ENCODE measurements at places on chromosomes 2 and 18. TPM values are rescaled to one million over a fixed set of nuclear protein-coding genes. Genes with fewer than 3 reads are reported as not detected.

RAB17 gene
- polyA plus RNA-seq, result not detected

LDLRAD4 gene
- polyA plus RNA-seq, result 8.1 TPM

SLC4A5 gene
- 0.13 TPM for polyA plus RNA-seq

DNA sequence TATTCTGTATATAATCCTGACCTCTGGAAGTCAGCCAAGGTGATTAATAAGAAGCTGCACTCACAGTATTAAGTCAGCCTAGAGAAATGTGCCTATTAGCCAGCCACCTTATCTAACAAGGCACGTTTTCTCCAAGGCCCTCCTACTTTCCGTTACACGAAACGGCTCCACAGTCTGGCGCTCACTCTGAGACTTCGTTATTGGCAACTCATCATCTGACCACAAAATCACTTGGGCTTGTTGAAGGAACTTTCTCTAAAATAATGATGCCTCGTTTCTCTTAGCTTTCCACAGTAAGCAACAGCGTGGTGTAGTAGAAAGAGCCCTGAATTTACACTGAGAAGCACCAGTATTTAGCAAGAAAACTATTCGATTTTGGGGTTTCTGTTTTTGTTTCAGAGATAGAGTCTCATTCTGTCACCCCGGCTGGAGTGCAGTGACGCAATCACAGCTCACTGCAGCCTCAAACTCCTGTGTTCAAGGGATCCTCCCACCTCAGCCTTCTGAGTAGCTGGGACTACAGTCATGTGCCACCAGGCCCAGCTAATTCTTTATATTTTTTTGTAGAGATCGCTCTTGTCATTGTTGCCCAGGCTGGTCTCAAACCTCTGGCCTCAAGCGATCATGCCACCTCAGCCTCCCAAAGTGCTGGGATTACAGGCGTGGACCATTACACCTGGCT lies 53.6 kb upstream of the SLC14A1 start:
- peaks cover 48% of the 10 kb centered on the region for H3K4me1 ChIP-seq
- H3K27ac ChIP-seq, result no peak overlapping the region
- H3K4me3 ChIP-seq, result no peak overlapping the region
- DNase-seq, result no peak

- H3K4me3 ChIP-seq, result no peak overlapping the region
- no peaks in the 10 kb centered on the region for H3K4me1 ChIP-seq
- DNase-seq, result no peak
- H3K36me3 ChIP-seq, result no peaks in the 10 kb centered on the region
- H3K27me3 ChIP-seq, result peaks cover 5% of the 10 kb centered on the region
- H3K27ac ChIP-seq, result no peak overlapping the region
These were observed 5.9 kb upstream of the TCF4 start for GRCh38 chr18:55593888-55594287.

GRCh38 chr2:239714116-239714515 lies 311.0 kb downstream of the NDUFA10 start:
- no peak overlapping the region for H3K4me3 ChIP-seq
- no peaks in the 10 kb centered on the region for H3K27me3 ChIP-seq
- DNase-seq, result no peak
- no peaks in the 10 kb centered on the region for H3K4me1 ChIP-seq
- H3K36me3 ChIP-seq, result no peaks in the 10 kb centered on the region

CNTNAP5 gene
- not detected for polyA plus RNA-seq

- H3K4me3 ChIP-seq, result no peak overlapping the region
- no peak overlapping the region for H3K27ac ChIP-seq
- no peaks in the 10 kb centered on the region for H3K27me3 ChIP-seq
- DNase-seq, result no peak
- no peaks in the 10 kb centered on the region for H3K4me1 ChIP-seq
These were observed 146.9 kb upstream of the TPO start for GRCh38 chr2:1266351-1266750.
